ENCODE measurements at places on chromosomes 13 and 19.

DNA sequence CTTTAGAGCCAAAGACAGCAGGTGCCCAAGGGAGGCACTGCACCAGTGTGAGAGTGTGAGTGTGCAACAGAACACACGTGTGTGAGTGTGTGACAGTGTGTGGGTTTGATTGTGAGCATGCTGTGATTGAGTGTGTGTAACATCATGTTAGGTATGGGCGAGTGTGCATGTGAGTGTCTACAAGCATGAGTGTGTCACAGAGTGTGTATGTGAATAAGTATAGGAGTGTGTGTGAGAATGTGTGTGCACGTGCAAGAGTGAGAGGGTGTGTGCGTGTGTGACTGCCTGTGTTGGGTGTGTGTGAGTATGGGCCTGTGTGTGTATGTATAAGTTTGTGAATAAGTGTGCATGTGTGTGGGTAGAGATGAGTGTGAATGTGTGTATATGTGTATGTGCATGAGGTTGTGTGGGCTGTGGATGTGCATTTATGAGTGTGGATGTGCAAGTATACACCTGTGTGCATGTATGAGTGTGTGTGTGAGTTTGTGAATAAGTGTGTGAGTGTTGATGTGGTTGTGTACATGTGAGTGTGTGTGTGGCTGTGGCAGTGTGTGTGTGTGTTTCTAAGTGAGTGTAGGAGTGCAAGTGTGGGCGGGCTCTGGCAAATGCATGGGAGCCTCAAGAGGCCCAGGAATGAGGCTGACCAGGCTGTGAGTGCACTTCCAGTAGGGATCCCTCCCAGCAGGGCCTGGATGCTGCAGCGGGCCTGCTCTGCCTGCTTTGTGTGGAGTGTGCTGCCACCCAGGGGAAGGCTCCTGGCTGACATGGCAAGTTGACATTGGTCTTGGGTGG is 198.4 kb downstream of the COL4A1 start:
- peak; percentile 26 for DNase-seq

DNA sequence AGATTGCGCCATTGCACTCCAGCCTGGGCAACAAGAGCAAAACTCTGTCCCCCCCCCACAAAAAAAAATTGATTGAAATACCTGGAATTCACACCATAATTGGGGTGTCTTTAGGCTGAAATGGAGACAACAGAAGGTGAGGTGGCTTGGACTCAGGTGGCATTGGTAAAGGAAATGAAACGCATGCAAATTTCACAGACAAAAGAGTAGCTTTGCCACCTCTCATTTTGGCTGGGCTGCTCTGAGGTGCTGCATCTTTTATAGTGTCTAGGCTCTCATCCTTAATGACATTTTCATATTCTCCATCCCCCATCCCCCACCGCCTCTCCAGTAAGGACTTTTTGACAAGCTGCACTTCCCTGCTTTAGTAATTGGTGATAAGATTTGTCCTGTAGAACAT is 6.9 kb downstream of the UBE2L5 start:
- no peak for DNase-seq

DNA sequence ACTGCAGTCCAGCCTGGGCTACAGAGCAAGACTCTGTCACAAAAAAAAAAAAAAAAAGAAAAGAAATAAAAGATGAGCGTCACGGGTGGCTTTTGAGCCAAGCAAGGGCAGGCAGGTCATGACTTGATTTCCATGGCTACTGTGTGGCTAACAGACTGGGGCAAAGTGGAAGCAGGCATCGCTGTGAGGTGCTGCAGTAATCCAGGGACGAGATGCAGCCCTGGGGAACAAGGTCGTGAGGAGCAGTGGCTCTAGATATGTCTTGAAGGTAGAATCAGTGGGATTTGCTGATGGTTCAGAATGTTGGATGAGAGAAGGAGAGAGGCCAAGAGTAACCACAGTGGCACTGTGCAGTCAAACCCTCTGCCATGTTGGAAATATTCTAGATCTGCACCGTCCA is 14.2 kb downstream of the HAS1 start:
- no peak for DNase-seq

- DNase-seq = no peak
These were observed 7.9 kb upstream of the C13orf46 start for GRCh38 chr13:113981611-113982295.

DNA sequence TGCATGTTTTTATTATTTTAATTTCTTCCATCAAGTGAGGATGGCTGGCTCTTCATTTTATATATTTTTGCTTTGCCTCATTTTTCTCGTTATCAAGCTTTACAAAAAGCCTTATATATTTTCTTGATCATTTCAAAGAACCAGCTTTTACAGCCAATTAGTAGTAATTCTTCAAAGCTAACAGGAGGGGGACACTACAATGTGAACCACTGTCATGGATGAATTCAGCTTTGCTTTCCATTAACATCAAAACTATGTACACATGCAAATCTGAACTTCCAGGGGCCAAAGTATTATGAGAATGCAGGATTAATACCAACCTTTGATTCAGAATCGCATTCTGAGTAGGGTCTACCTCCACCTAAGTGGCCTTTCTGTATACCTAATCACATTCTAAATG is 11.1 kb downstream of the UQCRFS1 start:
- DNase-seq = peak; percentile 21

DNA sequence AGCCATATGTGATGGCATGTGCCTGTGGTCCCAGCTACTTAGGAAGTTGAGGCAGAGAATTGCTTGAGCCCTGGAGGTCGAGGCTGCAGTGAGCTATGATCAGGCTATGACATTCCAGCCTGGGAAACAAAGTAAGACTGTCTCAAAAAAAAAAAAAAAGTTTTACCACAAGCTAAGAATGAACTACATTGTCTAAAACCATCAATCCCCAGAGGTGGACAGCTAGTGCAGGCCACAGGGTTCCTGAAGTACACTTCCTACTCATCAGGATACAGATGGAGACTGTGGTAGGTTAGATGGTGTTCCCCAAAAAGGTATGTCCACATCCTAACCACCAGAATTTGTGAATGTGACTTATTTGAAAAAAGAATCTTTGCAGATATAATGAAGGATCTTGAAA is 63.5 kb upstream of the DOCK9 start:
- no peak for DNase-seq

DNA sequence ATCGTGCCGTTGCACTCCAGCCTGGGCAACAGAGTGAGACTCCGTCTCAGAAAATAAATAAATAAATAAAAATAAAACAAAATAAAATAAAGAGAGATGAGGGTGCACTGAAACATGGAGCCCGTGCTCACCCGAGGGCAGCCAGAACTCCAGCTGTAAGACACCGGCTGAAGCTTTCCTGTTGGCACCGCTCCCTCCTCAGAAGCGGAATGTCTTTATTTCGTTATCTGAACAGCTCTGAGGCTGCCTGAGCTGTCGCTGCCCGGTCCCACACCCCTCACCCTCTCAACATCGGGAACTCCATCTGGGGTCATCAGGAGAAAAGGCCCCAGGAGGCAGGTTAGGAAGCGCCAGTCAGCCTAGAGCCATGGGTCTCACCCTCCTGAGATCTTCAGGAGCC is 24.4 kb downstream of the ZNF787 start:
- DNase-seq = no peak

- DNase-seq = no peak
These were observed 74.2 kb downstream of the SERP2 start for GRCh38 chr13:44447783-44448321.

GRCh38 chr19:17953316-17953801 is 13.5 kb upstream of the KCNN1 start:
- no peak for DNase-seq

- no peak for DNase-seq
These were observed 2.2 kb downstream of the PAN3 start for GRCh38 chr13:28140433-28141125.

DNA sequence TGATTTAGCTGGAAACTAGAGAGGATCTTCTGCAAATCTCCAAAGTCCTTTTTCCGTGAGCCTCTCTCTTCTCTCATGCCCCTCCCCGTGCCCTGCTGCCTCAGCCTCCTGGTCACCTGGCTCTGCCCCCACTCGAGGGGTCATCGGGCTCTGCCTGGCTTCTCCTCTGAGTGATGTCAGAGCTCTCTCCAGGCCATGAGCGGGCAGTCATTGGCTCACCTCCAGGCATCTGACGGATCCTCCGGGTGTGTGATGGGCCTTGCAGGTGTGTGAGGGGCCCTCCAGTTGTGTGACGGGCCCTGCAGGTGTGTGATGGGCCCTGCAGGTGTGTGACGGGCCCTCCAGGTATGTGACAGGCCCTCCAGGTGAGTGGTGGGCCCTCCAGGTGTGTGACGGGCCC is 10.3 kb upstream of the GAS6 start:
- DNase-seq = no peak

GRCh38 chr19:15453091-15453578 is 3.4 kb upstream of the WIZ start:
- no peak for DNase-seq

DNA sequence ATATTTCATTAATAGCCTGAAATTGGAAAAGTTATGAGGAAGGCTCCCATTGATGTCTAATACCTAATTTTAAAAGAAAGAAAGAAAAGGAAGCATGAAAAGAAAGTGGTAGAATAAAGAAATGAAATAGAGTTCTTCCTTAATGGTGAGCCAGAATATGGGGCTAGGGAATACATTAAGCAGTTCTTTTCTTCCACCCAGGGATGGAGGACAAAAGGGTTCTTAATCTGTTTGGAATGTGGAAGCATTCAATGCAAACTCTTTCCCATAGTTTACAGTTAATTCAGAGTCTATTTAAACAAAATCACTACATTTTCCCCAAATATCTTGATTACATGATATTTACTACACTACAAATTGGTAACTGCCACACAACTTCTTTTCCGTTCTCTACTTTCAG is 18.4 kb upstream of the ZMYM2 start:
- no peak for DNase-seq
